Ovary (tissue), 10 donors: ENCODE measurements at places on chromosomes 13 and 19. TPM values are rescaled to one million over a fixed set of nuclear protein-coding genes. Genes with fewer than 3 reads are reported as not detected.

- DNase-seq: peak; percentile 62
Measured at GRCh38 chr13:27830010-27830409, 37.7 kb downstream of the GSX1 start.

DNA sequence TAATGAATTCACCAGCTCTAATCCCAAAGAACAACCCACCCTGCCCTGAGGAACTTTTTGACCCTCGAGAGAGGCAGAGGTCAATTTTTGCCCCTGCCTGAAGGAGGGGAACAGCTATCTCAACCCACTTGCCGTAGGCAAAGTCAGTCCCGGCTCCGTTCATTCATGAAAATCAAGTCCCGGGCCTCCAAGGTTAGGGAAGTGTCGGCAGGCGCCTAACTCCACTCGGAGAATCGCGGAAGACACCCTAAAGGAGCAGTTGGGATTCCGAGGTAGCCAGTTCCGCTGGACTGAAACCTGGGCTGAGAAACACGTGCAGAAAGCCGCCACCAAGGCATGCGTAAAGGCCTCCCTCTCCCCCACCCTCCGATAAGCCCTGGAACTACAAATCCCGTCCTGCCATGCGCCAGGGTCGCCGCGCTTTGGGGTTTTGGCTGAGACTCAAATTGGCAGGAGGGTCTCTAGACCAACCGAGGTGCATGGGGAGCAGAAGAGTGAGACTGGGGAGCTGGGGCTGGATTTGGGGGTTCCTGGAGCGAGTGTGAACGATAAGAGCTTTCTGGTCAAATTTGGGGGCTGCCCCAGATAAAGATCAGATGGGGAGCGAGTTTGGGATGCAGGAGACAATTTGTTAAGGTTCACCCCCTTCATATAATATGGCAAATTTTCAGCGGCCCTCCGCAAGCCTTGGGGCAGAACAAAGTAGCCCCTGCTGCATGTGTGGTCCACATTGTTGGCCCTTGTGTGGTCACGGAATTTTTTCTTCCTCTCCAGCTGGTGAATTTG is at the start of gene TNPO2:
TSS of gene TNPO2 (minus strand) at position 292 of the 786 bp plus-strand sequence. CDS start 2,955 bp downstream, outside the sequence.
- DNase-seq: peak; percentile 58

- no peak for DNase-seq
Measured at GRCh38 chr13:46561691-46562090, 8.7 kb downstream of the LRCH1 start.

DNA sequence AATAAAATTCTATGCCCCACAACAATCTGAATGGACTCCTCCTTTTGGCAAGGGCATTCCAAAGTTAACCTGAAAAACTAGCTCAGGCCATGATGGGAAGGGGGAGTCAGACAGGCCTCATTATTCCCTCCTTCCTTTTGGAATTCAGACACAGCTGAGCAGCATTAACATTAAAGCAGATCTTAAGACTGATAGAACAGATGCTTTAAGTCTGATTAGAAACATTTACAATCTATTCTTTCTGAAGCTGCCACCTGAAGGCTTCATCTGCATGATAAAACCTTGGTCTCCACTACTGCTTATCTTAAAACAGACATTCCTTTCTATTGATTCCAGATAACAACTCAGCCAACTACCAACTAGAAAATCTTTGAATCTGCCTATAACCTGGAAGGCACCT is 98.9 kb downstream of the UGGT2 start:
- DNase-seq: no peak

The ZFP36 gene
- 138 TPM for total RNA-seq

The BICRA gene
- 12.9 TPM for total RNA-seq

The TNPO2 gene
- 75.7 TPM for total RNA-seq

DNA sequence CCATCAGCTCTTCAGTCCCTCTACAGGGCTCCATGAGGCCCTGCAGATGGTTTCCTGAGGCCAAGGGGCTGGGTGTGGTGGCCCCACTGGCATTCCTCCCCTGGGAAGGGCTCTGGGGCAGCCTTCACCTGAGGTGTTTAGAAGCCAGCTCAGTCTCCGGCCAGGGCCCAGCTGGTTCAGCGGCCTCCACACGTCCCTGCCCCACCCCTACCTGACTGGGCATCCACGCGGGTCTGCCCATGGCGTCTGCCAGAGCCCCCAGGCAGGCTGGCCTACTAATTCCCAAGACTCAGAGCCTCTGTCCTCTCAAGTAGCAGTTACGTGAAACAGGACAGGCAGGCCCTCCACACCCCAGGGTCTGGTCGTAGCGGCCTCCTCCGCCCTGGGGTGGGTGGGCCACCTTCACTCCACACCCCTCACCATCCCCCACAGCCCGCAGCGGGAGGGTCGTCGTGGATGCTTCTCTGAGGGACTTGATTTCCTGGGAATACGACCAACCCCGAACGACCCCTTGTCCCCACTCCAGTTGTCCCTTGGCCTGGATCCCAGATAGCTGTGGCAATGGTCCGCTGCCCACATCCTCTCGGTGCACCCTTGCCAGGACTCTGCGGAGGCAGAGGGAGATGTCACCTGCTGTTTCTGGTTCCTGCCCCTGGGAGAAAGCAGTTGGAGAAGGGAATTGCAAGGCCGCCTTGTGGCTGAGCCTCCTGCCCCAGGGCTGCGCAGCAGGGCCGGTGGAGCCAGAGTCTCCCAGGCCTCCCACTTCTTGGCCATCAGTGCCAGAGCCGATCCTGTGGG is 24.3 kb downstream of the CAPN12 start:
- peak; percentile 22 for DNase-seq

GRCh38 chr13:91719033-91719432 is 320.6 kb downstream of the GPC5 start:
- no peak for DNase-seq

DNA sequence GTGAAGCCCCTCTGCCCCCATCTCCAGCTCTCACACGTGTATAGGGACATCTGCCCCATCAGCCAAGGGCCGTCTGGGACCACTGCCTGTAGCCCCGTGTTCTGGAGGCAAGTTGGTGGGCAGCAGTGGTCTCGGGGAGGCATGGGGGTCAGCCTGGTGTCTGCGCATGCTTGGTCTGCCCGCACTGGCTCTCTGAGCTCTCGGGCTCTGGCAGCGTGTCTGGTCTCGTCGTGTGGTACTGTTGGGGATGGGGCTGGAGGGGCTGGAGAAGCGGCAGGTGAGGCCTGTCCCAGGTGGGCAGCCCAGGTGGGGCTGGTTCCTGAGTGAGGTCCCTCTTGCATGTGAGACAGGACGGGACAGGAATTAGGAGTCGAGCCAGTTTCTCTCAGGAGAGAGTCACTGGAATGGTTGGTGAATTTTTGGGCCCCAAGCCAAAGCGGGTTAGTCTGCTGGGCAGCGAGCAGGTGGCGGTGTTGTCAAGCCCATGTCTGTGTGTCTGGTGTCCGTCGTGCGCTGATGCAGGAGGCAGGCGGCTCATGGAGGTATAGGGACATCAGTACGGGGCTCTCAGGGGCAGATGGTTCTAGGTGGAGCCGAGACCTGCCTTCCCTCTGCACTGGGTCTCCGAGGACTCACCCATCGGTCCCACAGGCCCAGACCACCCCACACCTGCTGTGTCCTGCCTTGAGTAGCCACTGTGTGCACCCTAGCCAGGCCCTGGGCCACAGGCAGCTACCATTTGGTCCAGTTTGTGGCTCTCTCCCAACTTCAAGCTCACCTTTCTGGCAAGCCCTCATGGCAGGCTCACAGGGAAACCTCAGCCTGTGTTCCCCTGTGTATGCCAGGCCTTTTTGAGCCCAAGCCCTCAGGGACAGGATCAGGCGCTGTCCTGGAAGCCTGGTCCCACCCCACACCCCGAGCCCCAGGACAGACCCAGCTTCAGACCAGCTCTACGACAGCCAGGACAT is 18.2 kb downstream of the COMP start:
- DNase-seq: no peak

GRCh38 chr13:113746671-113747070 is 12.4 kb upstream of the TMEM255B start:
- DNase-seq: no peak

The TMEM190 gene
- 45.1 TPM for total RNA-seq

The SULT2A1 gene
- not detected for total RNA-seq

GRCh38 chr13:102538938-102539337 is 57.8 kb upstream of the TPP2 start:
- DNase-seq: no peak

GRCh38 chr19:35860818-35861639 is 4.3 kb downstream of the KIRREL2 start:
- DNase-seq: no peak

The CDC42EP5 gene
- 16.7 TPM for total RNA-seq

The CEACAM20 gene
- not detected for total RNA-seq

The ZNF625 gene
- 2.8 TPM for total RNA-seq

DNA sequence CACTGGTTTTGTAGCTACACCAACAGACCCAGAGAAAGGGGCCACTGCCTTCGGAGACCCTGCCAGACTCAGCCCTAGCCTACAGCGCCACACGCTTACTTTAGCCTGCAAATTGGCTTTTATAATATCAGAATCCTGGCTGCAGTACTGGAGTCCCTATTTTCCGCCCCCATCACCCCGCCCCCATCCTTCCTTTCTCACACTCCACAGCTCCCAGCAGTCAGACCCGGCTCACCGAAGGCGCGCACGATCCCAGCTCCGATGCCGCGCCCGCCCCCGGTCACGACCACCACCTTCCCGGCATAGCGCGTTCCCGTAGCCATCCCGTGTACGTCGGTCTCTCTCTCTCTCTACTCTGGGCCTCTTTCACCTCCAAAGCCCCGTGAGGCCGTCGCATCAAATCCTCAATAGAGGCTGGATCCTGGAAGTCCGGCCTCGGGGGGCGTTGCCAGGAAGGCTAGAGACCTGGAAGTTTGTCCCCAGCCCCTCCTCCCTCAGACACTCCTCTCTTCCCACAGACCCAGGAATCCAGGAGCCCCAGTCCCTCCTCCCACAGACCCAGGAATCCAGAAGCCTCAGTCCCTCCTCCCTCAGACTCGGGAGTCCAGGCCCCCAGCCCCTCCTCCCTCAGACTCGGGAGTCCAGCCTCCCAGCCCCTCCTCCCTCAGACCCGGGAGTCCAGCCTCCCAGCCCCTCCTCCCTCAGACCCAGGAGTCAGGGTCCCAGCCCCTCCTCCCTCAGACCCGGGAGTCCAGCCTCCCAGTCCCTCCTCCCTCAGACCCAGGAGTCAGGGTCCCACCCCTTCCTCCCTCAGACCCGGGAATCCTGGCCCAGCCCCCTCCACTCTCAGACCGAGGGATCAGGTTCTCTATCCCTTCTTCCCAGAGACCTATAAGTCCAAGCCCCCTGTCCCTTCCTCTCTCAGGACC is at the start of gene HSD17B14:
TSS of gene HSD17B14 (minus strand) at position 403 of the 929 bp plus-strand sequence. CDS start at position 323, 80 bp downstream.
- peak; percentile 73 for DNase-seq

- DNase-seq: no peak
Measured at GRCh38 chr13:44843403-44843802, 145.9 kb downstream of the NUFIP1 start.

- DNase-seq: no peak
Measured at GRCh38 chr13:20828539-20829364, 55.0 kb upstream of the EEF1AKMT1 start.

DNA sequence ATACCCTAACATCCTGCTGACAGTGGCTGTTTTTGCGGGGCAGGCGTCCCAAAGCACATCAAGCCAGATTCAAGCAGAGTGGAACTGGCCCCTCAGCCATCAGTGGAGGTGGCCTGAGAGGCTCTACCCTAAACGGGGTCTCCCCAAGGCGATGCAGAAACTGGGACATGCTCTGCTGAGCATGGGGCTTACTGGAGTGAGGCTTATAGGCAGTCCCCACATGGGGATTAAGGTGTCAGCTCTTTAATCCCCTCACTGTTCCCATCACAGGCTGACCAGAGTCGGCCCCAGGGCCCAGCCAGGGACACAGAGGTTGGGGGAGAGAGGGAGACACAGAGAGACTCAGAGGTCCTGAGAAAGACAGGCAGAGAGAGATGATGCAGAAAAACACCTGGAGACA is 17.0 kb downstream of the CYP2F1 start:
- no peak for DNase-seq

DNA sequence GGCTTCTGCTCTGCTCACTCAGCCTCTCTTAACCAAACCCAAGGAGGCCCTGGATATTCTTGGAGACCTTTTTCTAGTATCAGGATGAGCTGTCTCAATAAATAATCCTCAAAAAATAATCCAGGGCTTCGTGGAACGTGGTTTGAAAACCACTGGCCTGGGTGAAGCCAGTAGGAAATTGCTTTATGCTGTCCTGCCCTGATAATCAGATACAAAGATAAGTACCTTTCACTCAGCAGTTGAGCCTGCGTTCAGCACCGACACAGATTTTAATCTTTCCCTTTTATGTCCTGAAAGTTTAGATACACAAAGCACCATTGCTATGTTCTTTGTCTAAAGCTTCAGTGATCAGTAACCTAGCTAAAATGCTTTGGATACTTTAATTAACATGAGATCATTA is 460.0 kb downstream of the RFC3 start:
- no peak for DNase-seq

GRCh38 chr13:94696171-94696570 is 16.2 kb downstream of the SOX21 start:
- no peak for DNase-seq

- DNase-seq: no peak
Measured at GRCh38 chr13:85663856-85664255, 135.4 kb downstream of the SLITRK6 start.

DNA sequence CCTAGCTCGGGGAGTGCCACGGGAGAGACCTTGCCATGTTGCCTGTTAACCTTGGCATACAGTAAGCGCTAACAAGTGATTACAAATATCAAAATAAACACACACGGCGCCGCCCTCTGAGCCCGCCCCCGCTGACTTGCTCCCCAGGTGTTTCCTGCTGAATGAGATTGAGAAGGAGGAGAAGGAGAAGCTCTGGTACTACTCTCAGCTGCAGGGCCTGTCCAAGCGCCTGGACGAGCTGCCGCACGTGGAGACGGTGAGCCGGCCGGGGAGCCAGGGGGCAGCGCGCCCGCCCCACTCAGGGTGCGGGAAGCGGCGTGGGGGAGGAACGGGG is 5.0 kb downstream of the APC2 start:
- no peak for DNase-seq

The EXOC3L2 gene
- total RNA-seq: 0.80 TPM

DNA sequence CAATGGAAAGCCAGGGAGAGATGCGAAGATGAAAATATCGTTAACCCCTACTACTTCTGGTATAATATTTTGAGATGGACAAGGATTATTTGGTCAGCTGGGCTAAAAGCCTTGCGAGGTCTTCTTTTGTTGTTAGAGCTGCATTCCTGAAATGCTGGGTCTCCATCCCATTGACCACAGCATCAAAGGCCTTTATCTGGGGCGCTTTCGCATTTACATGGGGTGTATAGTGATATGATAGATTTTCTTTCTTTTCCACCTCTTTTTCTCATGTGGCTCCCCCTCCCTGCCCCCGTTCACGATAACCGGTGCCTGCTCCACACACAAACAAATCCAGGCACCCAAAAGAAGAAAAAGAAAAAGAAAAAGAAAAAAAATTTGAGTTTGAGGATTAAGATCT is 77.5 kb downstream of the ZNF536 start:
- no peak for DNase-seq

DNA sequence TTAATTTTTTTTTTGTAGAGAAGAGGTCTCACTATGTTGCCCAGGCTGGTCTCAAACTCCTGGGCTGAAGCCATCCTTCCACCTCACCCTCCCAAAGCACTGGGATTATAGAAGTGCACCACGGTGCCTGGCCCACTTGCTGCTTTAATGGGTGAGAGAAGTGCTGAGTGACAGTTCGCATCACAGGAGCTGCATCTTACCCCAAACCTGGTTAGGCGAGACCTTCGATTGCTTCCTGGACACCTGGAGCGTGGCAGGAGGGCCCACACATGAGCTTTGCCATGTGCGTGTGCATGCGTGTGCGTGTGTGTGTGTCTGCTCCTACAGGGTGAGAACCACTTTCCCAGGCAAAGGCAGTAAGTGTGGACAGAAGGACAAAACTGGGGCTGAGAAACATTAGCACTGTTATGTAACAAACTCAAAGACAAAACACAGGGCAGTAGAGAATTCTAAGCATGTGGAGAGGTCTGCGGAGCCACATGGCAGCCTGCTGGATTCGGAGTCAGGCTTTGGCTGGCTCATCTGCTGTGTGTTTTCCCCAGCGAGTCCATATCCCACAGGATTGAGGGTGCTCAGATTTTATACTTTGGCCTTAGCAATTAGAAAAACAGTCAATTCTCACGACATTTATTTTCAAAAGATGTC is 11.7 kb upstream of the MTIF3 start:
- DNase-seq: no peak
